ENCODE measurements at places on chromosomes 2 and 18. TPM values are rescaled to one million over a fixed set of nuclear protein-coding genes. Genes with fewer than 3 reads are reported as not detected.

DNA sequence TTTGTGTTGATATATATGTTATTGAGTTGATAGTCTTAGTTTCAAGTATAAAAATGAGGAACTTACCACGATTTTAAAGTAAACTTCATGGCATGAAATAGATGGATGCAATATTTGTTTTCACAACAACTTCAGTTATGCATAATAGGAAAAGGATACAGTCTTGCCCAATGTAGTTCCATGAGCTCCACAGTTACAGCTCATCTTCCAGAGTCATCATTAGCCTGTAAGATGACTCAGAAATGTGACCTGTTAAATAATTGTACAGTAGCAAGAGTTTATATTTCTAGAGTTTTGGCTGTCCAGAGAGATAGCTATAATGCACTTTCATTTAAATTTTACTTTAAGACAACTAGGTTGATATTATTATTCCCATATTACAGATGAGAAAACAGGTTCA, 80.9 kb upstream of the ARHGAP28 start:
- DNase-seq: no peak

DNA sequence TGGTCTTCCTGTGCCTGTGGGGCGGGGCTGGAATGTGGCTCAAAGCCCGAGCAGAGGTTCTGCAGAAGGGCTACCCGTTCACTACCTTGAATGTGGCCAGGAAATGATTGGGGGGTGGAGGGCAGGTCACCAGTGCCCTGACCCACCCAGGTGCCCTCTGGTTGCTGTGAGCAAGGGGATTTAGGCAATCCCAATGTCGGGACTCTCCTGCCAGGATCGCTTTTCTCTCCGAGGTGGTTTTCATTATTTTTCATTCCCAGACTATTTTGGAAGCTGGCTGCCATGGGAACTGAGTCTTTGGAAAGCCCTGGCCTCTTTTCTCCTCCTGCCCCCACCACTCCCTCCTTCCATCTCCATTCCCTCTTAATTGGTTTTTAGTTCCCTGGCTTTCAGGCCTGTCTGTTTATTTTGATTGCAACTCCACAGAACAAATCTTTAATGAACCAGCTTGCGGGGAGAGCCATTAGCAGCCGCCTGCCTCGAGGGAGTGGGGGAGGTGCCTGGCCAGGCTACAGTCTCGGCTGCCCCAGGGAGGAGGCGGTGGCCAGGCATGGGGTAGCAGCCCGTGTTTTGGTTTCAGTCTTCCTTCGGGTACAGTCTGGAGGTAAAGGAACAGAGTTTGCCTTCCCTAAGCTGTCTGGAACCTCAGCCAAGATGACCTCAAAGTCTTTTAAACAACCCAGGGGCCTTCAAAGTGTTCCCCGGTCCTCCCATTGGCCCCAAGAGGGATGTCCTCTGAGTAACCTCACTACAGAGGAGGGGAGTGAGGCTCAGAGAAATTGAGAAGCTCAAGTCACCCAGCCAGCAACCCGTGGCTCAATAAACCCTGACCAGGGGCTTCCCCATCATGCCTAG, 114.4 kb upstream of the HAAO start:
- no peak for DNase-seq

SPRED2 gene
- 36.0 TPM for polyA plus RNA-seq

ARL6IP6 gene
- 66.6 TPM for polyA plus RNA-seq

- DNase-seq: no peak
These were observed 11.1 kb upstream of the MTA3 start for GRCh38 chr2:42557306-42557705.

DNA sequence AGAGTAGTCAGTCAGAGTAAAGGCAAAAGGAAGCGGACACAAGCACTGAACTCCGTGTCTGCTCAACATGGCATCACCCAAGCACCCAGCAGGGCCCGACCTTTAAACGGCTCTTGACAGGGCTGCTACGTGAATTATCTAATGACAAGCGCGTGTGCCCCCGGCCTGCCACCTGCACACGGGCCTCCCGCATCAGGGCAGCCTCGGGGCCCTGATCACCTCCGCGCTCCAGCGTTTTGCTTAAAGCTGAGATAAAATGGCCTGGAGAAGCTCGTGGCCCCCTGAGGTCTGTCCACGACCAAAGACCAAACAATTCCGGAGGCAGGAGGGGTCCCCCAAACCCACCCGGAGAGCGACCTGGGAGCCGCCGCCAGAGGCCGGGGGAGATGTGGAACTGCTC, 376 bp downstream of the NDUFA10 start:
- DNase-seq: no peak

DNA sequence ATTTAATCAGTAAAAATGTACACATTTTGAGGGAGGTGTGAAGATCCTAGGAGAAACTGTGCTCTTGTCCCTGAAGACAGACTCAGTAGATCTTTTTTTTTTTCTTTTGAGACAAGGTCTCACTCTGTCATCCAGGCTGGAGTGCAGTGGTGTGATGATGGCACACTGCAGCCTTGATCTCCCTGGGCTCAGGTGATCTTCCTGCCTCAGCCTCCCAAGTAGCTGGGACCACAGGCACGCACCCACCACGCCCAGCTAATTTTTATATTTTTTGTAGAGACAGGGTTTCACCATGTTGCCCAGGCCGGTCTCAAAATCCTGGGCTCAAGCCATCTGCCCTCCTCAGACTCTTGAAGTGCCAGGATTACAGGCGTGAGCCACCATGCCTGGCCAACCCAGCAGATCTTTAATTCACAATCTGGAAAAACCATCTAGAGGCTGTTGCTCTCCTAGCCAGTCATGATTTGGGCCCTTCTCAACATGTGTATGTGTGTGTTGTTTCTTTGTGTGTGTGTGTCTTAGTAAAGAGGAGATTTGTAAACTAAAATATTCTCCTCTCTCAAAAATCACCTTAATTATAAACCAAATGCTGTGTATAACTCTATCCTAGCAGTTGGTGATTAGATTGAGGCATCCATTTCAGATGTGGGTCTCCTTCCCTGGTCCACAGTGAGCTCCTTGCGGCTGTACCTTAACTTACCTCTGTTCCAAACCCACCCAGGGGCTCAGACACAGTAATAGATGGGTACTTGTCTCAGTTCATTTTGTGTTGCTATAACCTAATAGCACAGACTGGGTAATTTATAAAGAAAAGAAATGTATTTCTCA, 3.9 kb upstream of the MYCN start:
- no peak for DNase-seq

DNA sequence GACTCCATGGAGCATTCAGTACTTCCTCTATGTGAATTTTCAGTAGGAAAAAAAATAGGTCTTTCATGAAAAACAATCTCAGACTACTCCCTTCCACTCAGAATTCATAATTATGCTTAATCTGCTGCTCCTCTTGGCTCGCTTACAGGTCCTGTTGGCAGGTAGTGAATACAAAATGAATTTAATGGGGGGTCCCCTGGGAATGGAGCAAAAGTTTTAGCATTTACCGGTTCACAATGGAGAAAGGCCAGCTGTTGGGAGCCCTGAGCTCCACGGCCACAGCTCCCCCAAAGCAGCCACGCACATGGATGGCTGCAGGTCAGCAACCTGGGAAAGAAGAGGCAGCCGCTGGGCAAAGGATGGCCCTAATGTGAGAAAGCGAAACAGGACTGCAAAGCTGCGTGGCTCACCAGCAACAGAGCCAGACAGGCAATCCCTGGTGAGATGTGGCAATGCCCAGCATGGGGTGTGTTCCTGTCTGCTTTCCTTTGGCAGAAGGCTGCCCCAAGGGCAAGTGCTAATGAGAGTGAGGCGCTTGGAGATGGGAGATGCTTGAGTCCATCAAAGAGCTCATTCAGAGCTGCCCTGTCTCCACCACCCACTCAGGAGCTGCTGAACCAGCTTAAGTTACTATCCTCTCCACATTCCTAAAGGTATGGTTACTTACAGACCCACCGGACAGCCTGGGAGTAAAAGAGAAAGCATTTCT, 447.4 kb downstream of the EPHA4 start:
- no peak for DNase-seq

DNA sequence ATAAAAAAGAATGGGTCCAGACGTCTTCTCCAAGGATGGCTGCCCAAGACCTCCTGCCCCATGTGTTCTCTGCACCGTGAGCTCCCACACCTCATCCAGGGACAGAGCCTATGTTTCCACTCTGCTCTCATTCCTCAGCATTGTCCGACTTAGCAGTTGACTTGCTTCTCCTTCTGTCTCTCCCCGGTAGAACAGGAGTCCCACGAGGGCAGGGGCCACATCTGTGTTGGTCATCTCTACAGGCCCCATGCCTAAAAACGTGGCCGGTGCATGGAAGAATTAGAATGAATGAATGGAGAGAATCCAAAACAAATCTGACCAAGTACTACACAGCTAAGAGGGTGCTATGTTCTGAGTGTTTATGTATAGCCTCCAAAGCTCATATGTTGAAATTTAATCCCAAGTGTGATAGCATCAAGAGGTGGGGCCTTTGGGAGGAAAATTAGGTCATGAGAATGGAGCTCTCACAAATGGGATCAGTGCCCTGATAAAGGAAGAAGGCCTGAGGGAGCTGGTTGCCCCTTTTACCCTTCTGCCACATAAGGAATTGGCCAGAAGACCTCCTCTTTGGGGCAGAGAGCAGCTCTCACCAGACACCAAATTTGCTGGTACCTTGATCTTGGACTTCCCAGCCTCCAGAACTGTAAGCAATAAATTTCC, 55.9 kb downstream of the FAM178B start:
- DNase-seq: no peak

RASGRP3 gene
- polyA plus RNA-seq: 19.5 TPM

All from right renal cortex interstitium (tissue), 3 donors.